HTR-8/SVneo (cell line): ENCODE measurements at places on chromosomes 13 and 19.

- no peak for DNase-seq
Observed at GRCh38 chr13:91586609-91587008, 188.2 kb downstream of the GPC5 start.

DNA sequence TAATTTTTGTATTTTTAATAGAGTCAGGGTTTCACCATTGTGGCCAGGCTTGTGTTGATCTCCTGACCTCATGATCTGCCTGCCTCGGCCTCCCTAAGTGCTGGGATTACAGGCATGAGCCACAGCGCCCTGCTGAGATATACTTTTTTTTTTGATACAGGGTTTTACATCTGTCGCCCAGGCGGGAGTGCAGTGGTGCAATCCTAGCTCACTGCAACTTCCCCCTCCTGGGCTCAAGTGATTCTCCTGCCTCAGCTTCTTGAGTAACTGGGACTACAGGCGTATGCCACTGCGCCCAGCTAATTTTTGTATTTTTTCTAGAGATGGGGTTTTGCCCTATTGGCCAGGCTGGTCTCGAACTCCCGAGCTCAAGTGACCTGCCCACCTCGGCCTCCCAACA is 2.0 kb downstream of the COLGALT1 start:
- no peak for DNase-seq

DNA sequence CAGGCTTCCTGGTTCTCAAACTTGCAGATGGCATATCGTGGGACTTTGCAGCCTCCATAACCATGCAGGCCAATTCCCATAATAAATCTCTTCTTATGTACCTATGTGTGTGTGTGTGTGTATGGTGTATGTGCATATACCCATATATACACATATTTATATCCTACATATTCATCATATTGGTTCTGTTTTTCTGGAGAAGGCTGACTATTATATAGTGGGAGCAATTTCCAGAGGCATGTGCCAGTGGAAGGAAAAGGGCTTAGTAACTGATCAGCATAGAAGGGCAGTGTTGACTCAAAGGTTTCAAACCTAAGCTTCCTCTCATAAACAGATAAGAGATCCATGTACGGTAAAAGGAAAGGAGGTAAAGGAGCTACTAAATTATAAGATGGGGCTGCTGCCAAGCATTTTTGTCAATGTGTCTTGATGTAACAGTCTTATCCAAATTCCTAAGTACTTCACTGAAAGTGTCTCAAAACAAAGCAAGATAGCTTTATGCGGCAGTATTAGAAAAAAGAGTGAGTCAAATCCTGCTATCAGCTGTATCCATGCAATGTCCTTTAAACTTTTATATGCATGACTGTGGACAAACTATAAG is 432.1 kb downstream of the TBC1D4 start:
- no peak for DNase-seq

GRCh38 chr19:52398081-52398441 is 412 bp downstream of the ZNF528 start:
- no peak for DNase-seq

DNA sequence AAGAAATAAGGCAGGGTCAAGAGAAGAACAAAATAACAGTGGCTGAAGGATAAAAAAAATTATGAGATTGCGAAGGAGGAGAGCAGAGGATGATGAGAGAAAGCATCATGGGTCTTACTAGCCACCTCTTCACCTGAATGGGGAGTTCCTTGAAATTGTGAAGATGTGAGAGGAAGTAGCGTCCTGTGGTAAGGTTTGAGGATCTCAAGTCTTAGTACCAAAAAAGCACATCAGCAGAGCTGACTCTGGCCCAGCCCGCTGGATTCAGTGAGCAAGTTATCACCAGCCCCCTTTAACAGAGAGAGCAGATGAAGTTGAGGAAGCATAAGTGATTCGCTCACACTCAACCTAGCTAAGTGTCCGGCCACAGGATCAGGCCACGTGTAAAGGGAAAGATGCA is 61.8 kb downstream of the RXFP2 start:
- no peak for DNase-seq

DNA sequence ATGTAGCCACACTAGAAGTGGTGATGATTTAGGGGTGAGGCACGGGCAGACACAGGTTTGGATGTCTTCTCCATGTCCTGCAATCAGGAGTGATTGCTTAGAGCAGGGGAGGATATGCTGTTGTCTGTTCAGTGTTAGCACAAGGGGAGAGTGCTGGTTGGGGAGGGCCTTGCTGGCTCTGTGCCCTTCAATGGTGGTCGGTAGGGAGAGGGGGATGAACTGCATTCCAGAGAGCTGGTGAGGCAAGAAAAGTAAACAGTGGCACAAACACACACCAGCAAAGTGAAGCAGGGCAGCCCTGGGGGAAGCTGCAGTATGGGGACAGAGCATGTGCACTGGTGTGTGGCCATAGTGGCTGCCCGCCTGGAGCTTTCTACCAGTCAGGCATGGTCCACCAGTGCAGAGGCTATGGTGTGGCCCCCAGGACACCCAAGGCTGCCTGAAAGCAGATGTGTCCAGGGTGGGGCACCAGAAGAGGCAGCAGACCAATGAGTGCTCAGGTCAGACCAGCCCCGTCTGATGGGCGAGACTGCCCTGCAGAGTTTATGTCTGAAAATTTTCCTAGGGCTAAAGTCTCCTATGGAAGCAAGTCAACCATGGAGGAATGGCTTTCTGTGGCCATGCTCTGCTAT is 1676.9 kb downstream of the PCDH9 start:
- DNase-seq, result no peak

DNA sequence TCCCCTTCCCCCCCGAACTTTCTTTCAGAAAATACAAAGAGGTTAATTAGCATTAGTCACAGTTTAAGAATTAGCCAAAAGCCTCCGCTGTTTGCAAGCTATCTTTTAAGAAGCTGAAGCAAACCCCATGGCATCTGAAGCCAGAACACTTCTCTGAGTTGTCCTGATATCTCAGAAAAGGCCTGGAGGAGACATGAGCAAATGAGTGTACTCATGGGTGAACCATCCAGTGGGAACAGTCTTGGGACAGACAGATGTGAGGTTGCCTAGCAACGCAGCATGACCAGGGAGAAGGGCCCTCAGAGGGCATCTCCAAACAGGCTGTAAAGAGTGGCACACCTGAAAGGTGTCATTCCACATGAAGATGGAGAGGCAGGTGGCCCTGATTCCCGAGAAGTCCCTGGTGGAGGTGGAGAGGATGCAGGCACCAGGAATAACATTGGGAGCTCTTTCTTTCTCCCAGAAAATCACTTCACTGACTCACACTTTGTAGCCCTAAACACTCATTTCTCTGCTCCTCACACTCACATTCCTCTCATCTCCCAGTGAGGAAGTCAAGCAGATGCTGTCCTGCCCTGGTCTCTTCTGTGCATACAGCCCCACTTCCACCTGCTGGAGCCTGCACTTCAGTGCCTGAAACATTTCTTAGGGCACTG is 87.0 kb upstream of the TSHZ3 start:
- DNase-seq, result no peak
